ENCODE measurements at places on chromosomes 5 and 9.

GRCh38 chr9:113935677-113936380 is 59.7 kb downstream of the ZNF618 start:
- DNase-seq, result no peak

DNA sequence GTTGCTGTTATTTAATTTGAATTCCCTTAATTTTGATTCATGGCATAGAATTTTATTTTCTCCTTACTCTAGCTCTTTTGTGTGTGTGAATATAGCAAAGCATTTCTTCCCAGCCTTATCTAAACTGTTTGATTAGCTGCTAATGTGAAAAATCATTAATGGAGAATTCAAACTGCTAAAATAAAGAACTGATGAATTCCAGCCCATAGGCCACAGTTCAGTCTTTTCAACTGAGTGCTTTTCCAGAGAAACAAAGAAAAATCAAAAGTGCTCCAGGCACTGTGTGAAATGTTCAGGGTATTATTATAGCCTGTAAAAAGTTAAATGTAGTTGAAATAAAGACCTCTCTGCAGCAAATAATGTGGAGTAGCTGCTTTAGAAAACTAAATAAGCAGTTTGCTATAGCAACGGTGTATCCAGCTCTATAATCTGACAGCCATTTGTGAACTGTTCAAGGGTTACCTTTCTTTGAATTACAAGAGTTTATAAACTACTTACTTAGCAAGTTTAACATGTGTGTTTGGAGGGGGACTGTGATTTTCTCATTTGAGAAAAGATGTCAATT is 123.8 kb downstream of the GIN1 start:
- no peak for DNase-seq

GRCh38 chr9:136526625-136527066 is 19.2 kb downstream of the NOTCH1 start:
- DNase-seq, result no peak

GRCh38 chr5:28743025-28743715 is 1704.8 kb upstream of the CDH9 start:
- no peak for DNase-seq

- DNase-seq, result no peak
Observed at GRCh38 chr5:151572657-151573368, 18.3 kb downstream of the FAT2 start.

DNA sequence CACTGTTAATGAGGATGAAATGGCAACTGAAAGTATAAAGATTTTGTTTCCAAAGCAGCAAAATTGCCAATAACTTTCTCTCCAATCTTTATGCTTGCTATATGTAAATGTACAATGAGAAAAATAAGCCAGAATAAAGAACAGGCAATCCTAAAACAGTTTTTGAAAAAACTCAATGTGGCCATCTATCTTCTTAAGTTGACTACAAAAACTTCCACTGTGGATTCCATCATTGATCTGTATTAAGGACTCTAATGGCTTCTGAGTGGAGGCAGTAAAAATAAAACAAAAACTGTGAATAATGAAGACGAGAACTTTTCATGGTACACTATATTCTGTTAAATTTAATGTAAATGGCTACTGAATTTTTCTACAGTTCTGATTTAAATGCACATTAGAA is 382.9 kb downstream of the TMEM232 start:
- DNase-seq, result no peak

GRCh38 chr9:27675354-27675753 is 102.1 kb upstream of the C9orf72 start:
- no peak for DNase-seq

- DNase-seq, result no peak
Observed at GRCh38 chr5:5522336-5522735, 99.9 kb downstream of the ICE1 start.

GRCh38 chr5:99928490-99928889 is 606.7 kb upstream of the FAM174A start:
- no peak for DNase-seq

- DNase-seq, result no peak
Observed at GRCh38 chr5:172846677-172847076, 12.6 kb downstream of the ERGIC1 start.

DNA sequence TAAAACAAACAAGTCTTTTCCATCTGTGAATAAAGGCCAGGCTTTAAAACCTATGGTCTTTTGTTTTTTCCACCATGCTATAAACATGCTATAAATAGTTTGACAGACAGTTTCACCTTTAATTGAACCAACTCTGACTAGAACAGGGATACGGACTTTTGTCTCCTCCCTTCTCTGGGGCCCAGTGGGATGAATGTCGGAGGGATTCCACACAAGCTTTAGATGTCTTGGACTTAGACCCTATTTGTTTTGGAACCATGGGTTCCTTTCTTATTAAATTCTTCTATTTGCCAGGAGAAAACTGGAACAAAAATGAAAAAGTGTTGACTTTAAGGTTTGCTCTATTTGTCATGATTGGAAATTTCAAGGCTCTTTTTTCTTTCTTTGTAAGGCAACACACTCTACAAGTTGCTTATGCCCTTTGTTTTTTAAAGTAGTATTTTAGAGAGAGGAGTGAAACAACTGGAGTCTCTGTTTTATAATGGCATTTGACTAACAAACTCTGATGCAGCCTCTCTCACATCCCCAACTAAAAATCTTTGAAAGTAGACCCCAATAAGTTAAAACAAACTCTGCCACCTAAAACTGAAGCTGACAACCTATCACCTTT is 145.3 kb downstream of the MLLT3 start:
- DNase-seq, result no peak

- DNase-seq, result no peak
Observed at GRCh38 chr5:18736051-18736398, 1101.8 kb downstream of the TAF11L14 start.

DNA sequence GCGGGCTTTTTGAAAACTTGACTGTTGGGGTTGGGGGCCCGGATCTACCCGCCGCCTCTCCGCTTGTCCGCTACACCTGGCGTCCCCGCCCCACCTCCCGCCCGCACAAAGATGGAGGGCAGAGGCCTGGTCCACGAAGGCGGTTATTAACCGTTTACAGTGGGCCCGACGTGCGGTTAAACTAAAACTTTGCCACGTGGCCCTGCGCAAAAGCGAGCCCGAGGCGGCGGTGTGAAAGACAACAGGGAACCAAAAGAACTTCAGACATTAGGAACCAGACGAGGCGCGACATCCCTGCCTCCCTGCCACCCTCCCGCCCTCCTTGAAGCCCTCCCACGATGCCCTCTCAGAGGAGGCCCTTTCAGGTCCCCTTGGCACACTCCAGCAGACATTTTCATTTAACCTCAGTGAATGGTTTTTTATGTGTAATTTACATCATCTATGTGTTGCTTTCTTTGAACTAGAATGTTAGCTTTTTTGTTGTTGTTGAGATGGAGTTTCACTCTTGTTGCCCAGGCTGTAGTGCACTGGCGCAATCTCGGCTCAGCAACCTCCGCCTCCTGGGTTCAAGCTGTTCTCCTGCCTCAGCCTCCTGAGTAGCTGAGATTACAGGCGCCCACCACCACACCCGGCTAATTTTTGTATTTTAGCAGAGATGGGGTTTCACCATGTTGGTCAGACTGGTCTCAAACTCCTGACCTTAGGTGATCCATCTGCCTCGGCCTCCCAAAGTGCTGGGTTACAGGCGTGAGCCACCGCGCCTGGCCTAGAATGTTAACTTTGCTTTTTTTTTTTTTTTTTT is 999 bp upstream of the HNRNPA0 start:
- no peak for DNase-seq

- DNase-seq, result no peak
Observed at GRCh38 chr9:91785447-91785842, 164.6 kb downstream of the ROR2 start.

GRCh38 chr9:6915635-6916034 is 157.9 kb downstream of the KDM4C start:
- DNase-seq, result no peak

DNA sequence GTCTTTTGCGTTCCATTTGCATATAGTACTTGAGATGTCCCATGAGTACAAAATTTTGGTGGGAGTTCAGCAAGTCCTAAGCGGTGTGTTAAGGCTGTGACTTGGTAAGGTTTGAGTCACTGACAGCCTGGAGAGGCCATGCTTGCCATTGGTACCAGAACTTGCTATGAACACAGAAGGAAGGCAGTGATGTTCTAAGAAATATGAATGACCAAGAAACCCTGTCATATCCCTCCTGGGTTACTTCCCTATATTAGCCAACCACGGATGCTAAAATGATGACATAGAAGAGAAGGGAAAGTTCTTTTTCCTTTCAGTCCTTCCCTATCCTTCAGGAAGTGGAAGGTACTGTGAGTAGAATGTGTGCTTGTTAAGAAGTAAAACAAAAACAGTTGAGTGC is 136.7 kb downstream of the GCNT1 start:
- DNase-seq, result no peak

DNA sequence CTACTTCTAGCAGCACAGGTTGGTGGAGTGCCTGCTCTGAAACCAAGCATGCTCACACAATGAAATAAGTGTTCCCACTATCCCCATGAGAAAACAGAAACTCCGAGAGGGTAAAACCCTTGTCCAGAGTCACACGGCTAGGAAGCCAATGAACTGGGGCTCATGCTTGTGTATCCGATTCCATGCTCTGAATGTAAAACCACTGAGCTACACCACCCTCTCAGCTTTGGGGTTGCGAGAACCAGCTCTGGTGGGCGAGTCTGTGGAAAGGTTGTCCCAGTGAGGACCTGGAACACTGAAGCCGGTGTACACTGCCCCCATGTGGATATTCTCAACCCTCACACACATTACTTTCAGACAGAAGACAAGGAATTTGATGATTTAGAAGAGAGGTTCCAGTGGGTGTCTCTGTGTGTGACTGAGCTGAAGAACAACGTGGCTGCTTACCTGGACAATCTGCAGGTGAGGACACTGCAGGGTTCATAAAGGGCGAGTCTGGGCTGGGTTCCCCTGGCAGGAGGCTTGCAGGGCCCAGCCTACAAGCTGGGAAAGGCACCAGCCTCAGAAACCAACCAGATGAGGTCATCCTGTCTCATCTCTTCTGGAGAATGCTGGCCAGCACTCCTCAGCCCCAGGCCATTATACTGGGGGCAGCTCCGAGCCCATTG is 37.4 kb downstream of the ARHGEF37 start:
- no peak for DNase-seq

GRCh38 chr5:118628660-118629354 is 359.5 kb downstream of the DTWD2 start:
- no peak for DNase-seq

DNA sequence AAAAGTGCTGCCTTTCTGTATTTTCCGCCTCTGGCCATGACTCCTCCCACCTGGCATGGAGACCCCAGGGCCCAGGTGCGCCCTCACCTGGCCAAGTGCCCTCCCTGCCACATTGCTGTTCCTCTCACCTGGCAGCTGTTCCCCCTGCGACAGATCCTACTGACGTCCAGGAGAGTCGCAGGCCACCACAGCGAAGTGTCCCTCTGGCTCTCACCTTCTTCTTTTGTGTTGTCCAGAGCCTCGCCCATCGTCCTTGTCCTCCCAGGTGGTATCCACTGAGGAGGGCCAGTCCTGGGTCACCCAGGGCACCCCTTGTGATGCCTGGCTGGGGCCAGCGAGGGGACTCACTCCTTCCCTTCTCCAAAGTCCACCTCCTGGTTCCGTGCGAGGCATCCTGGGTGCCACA is 2.6 kb downstream of the NKD2 start:
- DNase-seq, result no peak

GRCh38 chr5:31415009-31415923 is 116.6 kb downstream of the DROSHA start:
- DNase-seq, result no peak

DNA sequence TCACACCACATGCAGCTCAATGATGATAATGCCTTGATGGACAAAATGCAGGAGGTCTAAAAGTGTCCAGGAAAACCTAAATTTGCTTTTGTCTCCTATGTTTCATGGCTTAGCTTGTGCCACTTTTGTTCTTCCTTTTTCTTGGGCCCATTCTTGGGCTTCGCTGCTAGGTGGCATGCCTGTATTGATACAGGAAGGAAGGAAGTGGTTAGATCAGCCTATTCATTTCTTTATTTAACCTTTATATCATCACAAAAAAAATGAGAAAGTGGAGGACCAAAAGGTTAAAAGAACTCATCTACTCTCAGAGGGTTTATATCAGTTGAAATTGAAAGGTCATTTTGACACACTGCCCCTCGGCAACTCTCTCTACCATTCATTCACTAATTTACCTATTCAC is 260.2 kb downstream of the ARHGAP26 start:
- DNase-seq, result no peak

- no peak for DNase-seq
Observed at GRCh38 chr5:94254214-94254613, 364.2 kb downstream of the KIAA0825 start.

- no peak for DNase-seq
Observed at GRCh38 chr9:23586906-23587305, 239.1 kb downstream of the ELAVL2 start.

DNA sequence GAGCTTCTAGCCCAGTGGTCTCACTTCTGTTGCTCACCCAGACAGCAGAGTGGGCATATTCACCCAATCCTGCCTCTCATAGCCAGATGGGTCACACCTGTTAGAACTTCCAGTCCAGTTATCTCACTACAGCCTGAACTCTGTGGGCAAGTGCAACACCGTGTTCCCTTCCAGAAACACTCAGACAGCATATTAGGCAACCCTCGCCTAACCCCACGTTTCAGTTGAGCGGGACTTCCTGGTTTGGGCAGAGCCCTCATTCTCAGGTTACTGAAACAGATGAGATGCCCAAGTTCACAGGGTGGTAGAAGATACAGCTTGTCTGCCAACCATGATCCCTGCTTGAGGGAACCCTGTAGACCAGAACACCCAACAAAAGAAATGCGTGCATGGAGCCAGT is 538.2 kb downstream of the CYLC2 start:
- DNase-seq, result no peak

DNA sequence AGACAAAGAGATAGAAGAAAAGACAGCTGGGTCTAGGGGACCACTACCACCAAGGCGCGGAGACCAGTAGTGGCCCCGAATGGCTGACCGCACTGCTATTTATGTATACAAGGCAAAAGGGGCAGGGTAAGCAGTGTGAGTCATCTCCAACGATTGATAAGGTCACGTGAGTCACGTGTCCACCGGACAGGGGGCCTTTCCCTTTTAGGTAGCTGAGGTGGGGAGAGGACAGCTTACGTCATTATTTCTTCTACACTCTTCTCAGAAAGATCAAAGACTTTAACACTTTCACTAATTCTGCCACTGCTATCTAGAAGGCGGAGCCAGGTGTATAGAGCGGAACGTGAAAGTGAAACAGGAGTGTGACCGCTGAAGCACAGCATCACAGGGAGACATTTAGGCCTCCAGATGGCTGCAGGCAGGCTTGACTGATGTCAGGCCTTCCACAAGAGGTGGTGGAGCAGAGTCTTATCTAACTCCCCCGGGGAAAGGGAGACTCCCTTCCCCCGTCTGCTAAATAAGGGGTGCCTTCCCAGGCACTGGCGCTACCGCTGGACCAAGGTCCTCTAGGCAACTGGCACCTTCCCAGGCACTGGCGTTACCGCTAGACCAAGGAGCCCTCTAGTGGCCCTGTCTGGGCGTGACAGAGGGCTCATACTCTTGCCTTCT is 6.1 kb upstream of the PRR16 start:
- no peak for DNase-seq
